ENCODE measurements at places on chromosomes 1 and 21.

DNA sequence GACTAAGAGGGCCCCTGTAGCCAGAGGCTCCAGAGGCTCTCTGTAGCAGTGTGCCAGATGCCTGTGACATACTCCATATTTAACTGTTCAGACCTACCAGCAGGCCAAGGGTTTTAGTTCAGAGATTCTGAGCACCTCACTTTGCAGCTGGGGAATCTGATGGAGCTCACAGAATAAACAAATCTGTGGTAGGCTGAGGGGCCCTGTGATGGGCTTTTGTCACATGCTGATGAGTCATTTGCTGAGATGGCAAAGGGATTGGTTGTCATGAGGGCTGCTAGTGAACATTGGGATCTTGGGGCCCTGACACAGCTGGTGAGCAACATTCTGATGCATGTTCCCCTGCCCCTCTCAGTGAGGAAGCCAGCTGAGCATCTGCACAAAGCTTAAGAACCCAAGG, 482.2 kb downstream of the CAMTA1 start:
- DNase-seq, result no peak

DNA sequence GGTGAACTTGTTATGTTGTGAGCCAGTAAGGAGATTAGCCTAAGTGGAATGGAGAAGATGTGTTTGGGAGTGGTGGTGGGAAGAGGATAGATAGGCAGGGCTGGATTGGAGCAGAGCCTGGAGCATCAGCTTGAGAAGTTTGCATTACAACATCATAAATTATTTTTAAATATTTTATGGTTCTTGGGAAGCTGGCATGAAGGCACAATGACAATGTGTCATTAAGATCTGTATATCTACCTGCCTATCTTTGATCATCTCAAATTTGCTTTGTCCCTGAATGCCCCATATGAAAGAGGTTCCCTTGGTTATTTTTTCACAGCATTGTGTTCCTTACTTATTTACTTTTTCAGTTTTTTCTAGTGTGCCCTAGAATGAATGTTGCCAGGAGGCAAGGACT, 32.3 kb downstream of the HRNR start:
- DNase-seq, result no peak

GRCh38 chr1:15322648-15323350, 75.8 kb downstream of the FHAD1 start:
- DNase-seq, result no peak

DNA sequence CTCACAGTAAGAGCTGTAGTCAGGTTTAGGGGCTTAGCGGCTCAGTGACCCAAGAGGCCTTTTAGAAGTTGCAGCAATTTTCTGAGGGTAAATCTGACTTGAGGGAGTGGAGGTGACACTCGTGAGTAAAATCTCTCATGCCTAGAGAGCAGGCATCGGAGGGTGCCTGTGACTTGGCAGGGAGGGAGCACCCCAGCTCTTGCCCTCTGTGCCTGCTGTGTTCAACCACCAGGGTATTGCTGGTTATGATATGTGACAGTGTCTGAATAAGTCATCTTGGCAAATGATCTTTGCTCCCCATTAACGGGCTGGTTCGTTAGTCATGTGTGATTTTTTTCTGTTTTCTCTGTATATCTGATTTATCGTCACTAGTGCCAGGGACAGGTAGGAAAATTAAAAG, 5.9 kb downstream of the MAN1C1 start:
- DNase-seq, result no peak

DNA sequence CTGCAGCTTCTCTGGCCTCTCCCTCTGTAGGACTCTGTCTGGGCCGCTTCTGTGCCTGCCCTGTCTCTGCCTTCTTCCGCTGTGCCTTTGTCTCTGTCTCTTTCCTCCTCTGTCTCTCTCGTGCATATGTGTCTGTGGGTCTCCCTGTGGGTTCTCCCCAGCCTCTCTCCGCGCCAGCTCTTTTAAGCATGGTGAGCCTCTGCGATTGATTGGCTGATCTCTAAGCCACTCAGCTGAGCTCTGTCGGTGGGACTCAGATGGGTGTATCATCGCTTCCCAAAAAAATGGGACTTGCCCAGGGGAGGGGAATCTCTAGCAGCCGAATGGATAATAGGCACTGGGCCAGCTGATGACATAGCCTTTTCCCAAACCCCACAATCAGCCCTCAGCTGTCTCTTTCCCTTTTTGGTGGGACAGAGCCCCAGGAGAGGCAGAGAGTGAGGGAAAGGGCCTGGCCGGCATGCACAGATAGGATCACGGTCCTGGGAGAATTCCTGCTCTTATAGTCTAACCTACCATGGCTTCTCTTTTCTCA, at the start of gene ADAMTS4:
TSS of gene ADAMTS4 (minus strand) at position 158 of the 535 bp plus-strand sequence. CDS start 427 bp downstream, outside the sequence.
- no peak for DNase-seq

- DNase-seq, result no peak
These were observed 78.9 kb downstream of the UBE2U start for GRCh38 chr1:64282351-64282750.
